ENCODE measurements at places on chromosomes 3 and 15.

- DNase-seq: peak; percentile 10
Measured at GRCh38 chr3:127486321-127486944, 104.1 kb downstream of the TPRA1 start.

DNA sequence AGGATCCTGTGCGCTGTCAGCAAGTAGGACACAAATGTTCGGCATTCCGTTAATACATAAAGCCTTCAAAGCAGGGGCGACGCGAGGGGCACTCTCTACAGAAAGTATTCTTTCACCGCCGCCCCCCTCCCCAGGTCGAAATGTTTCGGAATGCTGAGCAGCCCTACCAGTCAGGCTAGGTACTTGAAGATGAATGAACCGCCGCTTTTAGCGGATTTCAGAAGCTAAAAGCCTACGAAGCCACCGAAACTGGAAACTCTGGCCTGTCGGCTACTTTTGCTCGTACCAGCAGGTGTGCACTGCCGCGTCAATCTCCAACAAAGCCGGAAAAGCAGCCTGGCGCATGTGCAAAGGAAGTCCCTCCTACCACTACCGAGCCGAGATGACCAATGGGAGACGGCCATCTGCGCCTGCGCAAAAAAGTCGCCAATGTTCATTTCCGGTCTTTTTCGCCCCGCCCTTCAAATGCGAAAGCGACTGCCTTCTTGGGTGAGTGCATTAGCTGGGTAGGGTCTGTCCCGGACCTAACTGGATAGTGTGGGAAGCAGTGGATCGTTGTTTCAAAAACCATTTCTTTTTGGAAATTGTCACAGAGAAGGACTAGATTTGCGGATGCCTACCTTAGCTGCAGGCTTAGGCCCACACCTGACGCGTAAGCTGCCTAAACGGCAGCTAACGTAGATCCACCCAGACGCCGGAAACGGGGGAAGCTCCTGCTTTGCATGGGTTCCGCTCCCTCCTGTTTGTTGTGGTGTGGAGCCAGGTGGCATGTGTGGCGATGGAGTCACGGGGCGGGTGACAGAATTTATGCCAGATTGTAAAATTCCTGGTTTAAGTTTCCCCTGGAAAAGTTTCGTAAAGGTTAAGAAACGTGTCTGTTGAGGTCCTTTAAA is at the start of gene WDR5B:
Gene WDR5B (minus strand): TSS at position 301 of the 893 bp plus-strand sequence. CDS start 534 bp downstream, outside the sequence.
- DNase-seq: peak; percentile 99

GRCh38 chr3:38099518-38099917 is 37.4 kb downstream of the ACAA1 start:
- DNase-seq: no peak

GRCh38 chr15:55224892-55225291 is 28.2 kb upstream of the RSL24D1 start:
- DNase-seq: no peak

DNA sequence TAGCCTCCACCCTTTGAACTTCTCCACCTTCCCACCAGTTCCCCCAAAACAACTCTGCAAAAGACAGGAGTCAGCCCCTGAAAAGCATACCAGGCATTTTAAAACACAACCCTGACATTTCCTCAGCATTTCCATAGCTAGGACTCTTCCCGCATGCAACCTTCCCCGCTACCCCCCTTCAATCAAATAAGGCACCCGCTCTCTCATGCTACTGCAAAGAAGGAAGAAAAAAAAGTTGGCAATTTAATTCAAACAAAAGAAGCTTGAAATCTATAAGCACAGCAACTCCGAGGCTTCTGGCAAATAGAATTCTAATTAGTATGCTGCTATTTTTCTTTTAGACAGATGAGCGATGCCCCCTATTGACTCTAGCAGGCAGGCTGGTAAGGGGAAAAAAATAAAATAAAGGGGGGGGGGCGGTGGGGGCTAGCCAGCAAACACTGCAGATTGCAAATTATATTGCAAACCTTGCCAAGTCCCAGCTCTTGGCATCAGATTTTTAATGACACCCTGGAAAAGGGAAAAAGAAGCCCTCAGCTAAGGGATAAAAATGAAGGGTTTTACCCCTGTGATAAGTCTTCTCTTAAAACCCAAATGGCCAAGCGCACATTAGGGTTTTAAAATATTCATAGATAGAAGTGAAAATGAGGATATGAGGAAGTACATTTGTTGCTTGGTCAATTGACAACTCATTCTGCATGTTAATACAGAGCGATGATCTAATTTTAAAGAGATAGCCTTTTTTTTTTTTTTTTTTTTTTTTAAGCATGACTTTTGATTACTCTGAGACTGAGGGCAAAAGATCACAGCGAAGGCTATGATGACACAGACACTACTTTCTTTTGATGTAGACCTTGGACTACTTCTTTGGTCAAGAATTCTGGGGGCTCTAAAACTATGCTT is 255.2 kb downstream of the NR2F2 start:
- peak; percentile 4 for DNase-seq

GRCh38 chr15:36688310-36689011 is 109.0 kb downstream of the CDIN1 start:
- peak; percentile 2 for DNase-seq
